Fibroblast of lung (primary cell): ENCODE measurements at places on chromosomes 5 and 9.

- no peak for DNase-seq
Observed at GRCh38 chr9:24620741-24621140, 75.0 kb upstream of the IZUMO3 start.

DNA sequence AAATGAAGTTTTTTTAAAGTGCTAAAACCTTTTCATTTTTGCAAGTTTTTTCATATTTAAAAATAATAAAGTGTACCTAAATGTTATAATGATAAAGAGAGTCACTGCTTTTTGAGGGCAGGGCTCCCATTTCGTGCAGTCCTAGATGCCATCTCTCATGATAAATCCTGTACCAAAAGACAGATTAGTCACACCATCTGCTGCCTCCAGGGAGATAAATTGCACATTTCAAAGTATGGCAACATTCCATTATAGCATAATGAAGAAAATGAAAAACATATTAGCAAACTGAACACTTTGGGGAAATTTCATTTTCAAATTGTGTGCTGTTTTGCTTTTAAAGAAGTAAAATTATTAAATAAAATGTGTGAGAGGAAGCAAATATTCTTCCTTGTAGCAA is 257.2 kb downstream of the KIAA0825 start:
- no peak for DNase-seq

- no peak for DNase-seq
Observed at GRCh38 chr5:33072726-33073125, 361.6 kb downstream of the NPR3 start.

- DNase-seq, result no peak
Observed at GRCh38 chr9:29717631-29718030, 2144.3 kb upstream of the C9orf72 start.

DNA sequence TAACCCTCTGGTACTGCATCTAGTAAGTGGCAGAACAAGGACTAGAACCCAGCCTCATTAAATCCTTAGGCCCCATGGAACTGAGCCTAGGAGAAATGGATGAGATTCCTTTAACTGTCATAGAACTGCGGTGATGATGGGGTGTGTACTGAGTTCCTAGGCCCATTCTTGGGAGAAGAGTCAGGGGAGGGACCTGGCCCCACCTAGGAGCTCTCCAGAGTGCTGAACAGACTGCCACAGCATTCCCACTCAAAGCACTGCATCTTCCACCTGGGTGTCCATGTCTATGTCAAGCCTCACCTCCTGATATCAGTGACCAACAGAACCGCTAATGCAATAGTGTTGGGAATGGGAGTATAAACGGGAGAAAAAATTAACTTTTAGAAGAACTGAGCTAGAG is 36.6 kb downstream of the TTLL11 start:
- DNase-seq, result no peak

- peak; percentile 53 for DNase-seq
Observed at GRCh38 chr9:136482046-136482792, 621 bp downstream of the SEC16A start.

GRCh38 chr9:3177936-3178335 is 334.0 kb upstream of the PUM3 start:
- no peak for DNase-seq

- DNase-seq, result no peak
Observed at GRCh38 chr9:93978551-93978950, 23.4 kb upstream of the BARX1 start.

DNA sequence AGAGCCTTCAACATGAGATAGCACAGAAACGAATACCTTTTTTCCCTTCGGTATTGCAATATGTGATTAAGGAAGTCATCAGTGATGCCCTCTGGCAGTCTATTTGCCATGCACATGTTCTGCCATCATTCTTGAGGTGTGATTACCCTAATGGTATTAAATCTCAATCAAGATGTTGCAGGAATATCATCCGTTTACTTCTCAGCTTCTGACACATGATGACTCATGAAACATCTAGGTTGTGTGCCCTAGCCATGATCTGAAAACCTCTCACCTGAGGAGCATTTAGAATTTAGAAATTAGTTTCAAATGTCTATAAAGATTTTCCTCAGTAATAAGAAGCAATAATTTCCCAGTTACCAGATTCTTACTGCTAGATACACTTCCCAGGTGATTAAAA is 209.1 kb downstream of the ADGRV1 start:
- no peak for DNase-seq

DNA sequence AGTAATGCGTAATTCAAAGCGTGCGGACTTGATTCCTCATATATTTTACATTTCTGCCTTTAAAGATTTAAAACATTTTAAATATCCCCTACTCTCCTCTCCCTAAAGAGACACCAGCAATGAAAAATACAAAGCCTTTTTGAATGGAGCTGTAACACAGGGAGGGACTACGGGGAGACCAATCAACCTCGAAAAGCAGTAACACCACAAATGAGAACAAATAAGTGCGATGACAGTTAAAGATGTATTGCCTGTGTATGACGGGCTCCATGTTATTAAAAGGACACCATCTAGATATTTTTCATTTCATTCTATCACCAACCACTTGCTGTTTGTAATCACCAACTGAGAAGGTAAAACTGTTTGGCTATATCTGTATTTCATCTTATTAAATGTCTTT is 230.3 kb upstream of the TBCA start:
- no peak for DNase-seq

DNA sequence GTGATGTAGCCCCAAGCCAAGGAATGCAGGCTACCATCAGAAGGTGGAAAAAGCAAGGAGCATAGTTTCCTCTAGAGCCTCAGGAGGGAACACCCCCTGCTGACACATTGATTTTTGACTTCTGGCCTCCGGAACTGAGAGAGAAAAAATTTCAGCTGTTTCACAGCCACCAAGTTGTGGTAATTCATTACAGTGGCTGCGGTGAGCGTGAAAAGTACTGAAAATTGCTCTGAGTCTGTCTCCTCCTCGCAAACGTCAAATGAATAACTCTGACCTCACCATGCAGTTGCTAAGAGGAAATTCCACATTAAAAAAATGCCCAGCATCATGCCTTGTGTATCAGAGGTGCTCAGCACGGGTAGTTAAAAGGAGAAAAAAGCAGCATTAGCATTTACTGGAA is 277.9 kb upstream of the MSX2 start:
- no peak for DNase-seq
